ENCODE measurements at places on chromosomes 1 and 21.

DNA sequence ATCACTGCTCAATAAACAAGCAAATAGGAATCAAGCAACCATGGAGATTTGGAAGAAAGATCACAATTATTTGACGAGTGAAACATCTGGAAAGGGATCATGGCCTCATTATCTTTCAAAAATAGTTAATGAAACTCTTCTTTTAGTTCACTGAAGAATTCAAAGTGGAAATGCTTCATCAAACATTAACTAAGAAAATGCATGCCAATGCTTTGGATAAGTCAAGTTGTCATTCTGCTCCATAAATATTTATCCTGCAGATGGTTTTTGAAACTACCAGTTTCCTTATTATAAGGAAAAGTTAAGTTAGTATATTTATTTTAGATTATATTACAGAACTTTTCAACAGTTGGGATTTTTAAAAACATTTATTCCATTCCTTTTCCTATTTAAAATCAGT lies 206.5 kb upstream of the ADGRL2 start:
- no peak for DNase-seq

DNA sequence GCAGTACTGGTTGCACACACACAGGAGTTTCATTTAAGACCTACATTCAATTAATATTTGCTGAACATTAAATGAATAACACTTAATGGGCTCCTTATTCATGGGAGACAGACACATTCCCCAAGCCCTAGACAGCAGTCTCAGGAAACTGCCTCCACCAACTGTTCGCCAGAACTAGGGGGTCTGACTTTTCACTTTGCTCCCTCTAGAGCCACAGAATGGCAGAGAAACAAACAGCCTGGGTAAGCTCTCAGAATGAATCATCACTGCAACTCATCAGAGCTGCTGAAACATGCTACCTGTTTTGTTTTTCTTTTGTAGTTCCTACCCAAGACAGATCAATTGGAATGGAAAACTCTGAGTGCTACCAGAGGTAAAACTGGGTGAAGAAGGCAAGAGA lies 31.7 kb downstream of the ELK4 start:
- no peak for DNase-seq

DNA sequence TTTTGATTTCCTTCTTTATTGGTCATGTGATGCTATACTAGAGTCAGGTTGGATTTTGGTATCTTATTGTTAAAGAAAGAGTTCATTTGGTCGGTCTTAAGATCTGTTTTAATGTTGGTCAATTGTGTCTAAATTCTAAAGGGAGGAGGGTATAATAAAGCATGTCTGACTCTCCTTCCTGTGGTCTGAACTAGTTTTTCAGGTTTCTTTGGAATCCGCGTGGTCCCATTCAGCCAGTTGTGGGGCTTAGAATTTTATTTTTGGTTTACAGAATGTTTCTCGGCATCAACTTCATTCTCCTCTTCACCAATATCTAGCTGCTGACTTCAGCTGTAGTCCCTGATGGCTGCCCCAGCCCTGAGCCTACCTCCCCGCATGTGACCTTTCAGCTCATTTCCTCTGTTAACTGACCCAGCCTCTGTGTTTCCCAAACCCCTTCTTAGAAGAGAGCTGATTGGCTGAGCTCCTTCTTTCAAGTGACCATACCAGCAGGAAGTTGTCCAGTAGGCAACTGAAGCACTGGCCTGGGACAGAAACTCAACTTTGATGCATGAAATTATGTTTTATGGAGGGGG lies 8.7 kb upstream of the MYOC start:
- no peak for DNase-seq

GRCh38 chr1:184483101-184483683 lies 96.4 kb downstream of the C1orf21 start:
- DNase-seq: no peak

- no peak for DNase-seq
These were observed 3.2 kb downstream of the SLC6A17 start for GRCh38 chr1:110153407-110153950.

GRCh38 chr21:45540601-45540970 lies 1.7 kb downstream of the SLC19A1 start:
- no peak for DNase-seq

DNA sequence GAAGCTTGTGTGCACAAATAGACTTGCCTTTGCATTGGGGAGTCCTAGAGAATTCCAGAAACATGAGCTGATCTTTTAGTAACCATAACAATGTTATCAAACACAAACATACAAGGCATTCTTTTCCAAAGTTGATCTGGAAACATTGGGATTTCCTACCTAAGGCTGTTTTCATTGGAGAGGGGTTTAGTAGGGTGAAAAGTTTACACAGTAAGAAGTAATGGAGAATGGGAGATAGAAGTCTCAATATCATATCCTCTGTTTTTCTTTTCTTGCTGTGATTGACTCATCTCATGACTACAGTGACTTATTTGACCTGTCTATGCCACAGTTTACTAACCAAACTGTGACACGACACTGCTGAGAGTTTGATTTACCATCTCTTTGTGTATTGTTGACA lies 65.6 kb upstream of the PLA2G4A start:
- peak; percentile 36 for DNase-seq

DNA sequence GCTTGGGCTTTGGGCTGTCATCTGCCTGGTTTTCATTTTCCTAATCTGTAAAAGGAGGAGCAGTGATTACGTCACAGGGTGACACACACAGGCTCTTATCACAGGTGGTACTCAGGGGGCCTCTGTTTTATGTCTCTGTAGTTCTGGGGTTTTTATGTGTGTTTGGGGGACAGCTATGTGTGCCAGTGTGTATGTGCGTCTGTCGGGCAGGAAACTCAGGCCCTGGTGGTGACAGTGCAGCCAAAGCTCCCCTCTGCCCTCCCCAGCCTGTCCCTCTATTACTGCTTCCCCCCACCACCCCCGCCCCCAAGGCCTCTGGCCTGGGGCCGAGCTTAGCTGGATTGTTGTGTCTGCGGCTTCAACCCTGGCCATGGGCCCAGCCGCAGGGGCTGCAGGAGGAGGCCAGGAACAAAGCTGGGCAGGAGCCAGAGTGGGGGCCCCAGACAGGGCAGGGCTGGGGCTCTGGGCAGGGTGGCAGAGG lies 13.3 kb downstream of the MFAP2 start:
- DNase-seq: no peak

DNA sequence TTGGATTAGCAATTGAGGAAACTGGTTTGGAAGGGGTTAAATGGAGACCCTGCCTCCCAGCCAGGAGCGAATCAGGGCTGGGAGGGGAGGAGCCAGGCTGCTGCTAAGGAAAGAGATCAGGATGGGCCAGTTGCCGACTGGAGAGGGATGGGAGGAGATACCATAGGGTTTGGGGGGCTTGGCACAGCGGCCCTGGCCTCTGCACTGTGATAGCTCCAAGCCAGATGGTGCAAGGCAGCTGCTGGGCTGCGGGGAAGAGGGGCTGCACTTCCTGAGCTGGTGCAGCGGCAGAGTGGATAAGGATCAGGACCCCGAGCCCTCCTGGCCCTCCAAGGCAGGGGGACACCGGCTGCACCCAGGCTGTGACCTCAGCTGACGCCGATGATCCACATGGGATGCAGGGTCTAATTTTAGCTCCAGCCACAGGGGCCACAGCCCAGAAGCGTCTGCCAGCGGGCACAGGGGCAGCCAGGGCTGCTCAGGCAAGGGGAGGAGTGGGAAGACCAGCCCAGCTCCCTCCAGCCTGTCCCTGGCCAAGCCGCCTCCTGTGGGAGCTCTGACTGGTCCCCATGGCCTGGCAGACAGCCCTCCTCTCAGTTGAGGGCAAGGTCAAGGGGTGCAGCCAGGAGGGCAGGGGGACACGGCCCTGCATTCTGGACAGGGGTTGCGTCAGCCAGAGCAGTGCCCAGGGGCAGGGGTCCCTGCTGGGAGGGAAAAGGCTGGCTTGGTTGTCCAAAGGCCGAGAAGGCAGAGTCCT lies at the start of gene EXTL1:
Gene EXTL1 (plus strand): TSS at position 129 of the 757 bp plus-strand sequence. CDS start 872 bp downstream, outside the sequence.
- DNase-seq: no peak

DNA sequence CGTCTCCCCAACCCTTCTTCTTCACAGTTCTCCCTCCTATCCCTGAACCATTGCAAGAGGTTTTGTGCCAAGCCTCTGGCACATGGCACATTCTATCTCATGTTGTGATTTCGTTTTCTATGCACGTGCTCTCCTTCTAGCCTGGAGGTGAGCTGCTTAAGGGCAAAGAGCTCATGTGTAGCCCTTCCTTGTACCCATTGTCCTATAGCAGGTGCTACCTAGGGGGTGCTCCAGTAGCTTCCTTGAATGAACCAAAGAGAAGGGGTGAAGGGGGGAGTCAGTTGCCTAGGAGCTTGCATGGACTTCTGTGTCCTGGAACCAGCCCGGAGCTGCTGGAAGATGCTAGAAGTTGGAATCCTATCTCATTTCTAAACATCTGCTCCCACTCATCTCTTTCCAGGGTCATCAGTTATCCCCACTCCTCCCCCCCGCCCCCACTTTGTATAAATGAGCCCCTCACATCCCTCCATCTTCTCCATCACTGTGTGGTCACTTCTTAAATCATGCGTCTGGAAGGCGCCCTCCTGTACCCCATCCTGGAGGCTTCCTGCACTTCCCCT lies 535 bp upstream of the DISC1 start:
- DNase-seq: no peak

DNA sequence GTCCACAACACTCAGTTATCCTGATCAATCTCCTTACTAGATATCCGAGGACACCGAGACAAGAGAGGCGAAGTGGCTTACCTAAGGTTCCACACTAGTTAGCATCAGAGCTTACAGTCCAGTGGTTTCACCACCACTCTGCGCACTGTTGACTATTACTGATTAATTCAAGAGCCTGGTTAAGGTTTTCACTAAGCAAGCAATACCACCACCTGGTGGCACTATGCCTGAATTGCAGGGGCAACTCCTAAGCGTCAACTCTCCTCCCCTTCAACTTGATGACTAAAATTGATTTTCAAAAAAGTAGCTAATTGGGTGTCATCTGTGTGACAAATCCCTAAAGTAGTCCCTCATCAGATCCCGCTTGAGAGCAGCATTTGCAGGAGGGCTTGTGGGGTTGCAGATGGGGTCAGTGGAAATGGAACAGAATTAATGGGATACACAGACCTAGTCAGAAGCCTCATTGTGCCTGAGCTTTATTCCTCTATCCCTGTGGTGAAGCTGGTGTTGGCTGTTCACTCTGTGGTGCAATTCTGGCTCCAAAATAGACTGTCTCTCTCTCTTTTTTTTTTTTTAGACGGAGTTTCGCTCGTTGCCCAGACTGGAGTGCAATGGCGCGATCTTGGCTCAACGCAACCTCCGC lies 9.1 kb downstream of the TTC22 start:
- no peak for DNase-seq

DNA sequence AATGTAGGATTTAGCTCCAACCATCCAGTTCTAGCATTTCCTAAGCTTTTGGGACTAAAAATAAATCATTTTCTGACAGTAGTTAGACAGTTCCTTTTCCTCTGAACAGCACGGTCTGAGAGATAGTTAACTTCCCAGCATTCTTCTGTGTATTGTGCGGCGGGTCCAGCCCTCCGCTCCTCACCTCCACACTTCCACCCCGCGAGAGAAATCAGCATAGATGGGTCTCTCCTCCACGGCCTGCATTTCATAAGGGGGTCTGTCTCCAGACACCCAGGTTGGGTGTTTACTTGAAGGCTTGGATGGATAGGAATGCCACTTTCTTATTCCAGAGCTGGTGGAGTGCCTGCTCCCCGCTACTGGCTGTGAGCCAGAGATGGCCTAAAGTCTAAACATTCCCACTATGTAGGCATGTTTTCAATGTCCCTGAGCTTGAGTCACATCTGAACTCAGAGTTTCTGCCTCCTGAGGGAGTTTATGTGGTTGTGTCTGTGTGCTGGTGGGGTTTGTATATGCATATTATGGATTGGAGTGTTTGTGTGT lies 38.0 kb upstream of the PPP2R5A start:
- no peak for DNase-seq

- no peak for DNase-seq
These were observed 259.7 kb downstream of the RHOU start for GRCh38 chr1:228994676-228995594.

GRCh38 chr21:38280454-38280853 lies 23.7 kb downstream of the KCNJ15 start:
- DNase-seq: no peak

DNA sequence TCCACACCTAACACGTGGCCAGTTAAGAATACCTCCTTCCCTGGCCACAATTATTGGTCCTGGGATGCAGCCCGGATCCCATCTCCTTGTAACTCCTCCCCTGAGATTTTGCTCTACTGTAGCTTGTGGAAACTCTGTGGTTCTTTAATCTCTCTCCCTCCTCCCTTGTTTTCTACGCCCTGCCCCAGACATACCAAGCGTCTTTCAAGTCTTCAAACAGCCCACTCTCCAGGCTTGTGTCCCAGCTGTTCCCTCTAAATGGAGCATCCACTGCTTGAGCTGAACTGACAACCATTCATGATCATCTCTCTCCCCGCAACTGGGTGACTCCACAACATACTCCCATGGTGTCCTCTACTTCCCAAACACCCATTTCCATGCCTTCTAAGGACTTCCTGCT lies 111.6 kb downstream of the SIPA1L2 start:
- no peak for DNase-seq

DNA sequence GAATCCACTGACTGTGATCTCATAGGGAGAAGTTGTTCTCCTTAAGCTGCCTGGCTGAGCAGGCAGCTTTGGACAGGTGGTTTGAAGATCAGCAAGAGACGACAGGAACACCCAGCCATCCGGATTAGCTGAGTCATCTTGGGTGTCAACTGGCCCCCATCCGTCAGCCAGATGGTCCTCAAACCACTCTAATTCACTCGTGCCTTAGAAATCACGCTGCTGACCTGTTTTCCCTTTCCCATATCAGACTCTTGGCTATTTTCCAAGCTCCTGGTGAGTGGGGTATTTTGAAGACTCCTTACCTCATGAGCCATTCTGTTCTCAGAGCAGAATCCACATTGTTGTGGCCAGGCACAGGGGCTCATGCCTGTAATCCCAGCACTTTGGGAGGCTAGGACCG lies 149.1 kb upstream of the L1TD1 start:
- no peak for DNase-seq

DNA sequence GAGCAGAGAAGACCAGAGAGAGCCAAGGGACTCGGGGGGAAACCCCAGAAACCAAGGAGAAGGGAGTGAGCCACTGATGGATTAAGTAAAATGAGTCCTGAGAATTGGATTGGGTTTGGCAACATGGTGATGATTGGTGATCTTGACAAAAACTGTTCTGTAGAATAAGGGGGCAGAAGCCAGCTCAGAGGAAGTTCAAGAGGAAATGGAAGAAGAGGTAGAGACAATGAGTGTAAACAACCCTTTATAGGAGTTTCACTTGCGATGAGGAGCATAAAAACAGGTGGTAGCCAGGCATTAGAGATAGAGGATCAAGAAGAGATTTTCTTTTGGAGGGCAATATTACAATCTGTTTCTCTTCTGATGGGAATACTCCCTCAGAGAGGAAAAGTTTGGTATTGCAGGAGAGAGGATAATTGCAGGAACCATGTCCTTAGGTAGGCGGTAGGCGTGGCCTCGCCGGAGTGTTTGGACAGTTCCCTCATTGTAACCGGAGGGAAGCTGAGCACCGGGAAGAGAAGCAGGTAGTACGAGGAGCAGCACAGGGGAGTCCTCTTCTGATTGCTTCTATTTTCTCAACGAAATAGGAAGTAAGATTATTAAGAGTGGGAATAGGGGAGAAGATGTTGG lies 68.4 kb upstream of the TENT5C start:
- DNase-seq: no peak

- DNase-seq: no peak
These were observed 11.5 kb upstream of the GJA8 start for GRCh38 chr1:147891088-147891487.

GRCh38 chr1:161166669-161167548 lies 683 bp downstream of the PPOX start:
- no peak for DNase-seq

GRCh38 chr1:198649968-198650338 lies 11.1 kb downstream of the PTPRC start:
- no peak for DNase-seq
